ENCODE measurements at places on chromosomes 1 and 21. TPM values are rescaled to one million over a fixed set of nuclear protein-coding genes. Genes with fewer than 3 reads are reported as not detected.

GRCh38 chr1:64679177-64679576, 65.7 kb upstream of the RAVER2 start:
- no peaks in the 10 kb centered on the region for H3K27me3 ChIP-seq
- no peak for DNase-seq
- no peak overlapping the region for H3K27ac ChIP-seq
- no peaks in the 10 kb centered on the region for H3K4me1 ChIP-seq

DNA sequence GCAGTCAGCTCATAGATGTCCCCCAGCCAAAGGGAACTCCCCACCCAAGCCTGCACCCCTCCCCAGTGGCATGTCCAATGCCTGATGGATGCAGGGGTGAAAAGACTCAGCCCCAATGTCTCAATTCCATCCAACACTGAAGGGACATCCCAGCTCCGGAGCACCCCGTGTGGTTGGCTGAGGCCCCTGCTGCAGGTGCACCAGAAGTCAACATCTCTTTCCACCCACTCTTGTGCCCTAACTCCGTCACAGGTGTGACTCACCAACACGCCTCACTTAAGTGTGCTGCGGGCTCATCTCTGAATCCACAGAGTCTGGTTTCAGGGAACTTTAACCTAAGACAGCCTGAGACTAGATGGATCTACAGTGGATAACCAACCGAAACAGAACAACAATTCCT, 40.9 kb upstream of the ZBTB18 start:
- H3K27me3 ChIP-seq, result no peaks in the 10 kb centered on the region
- H3K4me3 ChIP-seq, result no peak overlapping the region
- H3K27ac ChIP-seq, result no peak overlapping the region
- H3K4me1 ChIP-seq, result no peaks in the 10 kb centered on the region

GRCh38 chr1:213345621-213346020, 294.6 kb downstream of the RPS6KC1 start:
- no peak overlapping the region for H3K27ac ChIP-seq
- peaks cover 4% of the 10 kb centered on the region for H3K4me1 ChIP-seq
- no peak for DNase-seq
- H3K4me3 ChIP-seq, result no peak overlapping the region
- no peaks in the 10 kb centered on the region for H3K36me3 ChIP-seq

GRCh38 chr21:35775778-35776544, 284.4 kb downstream of the SETD4 start:
- H3K27ac ChIP-seq, result no peak overlapping the region
- H3K27me3 ChIP-seq, result no peaks in the 10 kb centered on the region
- H3K4me1 ChIP-seq, result no peaks in the 10 kb centered on the region
- H3K4me3 ChIP-seq, result no peak overlapping the region
- no peaks in the 10 kb centered on the region for H3K36me3 ChIP-seq

DNA sequence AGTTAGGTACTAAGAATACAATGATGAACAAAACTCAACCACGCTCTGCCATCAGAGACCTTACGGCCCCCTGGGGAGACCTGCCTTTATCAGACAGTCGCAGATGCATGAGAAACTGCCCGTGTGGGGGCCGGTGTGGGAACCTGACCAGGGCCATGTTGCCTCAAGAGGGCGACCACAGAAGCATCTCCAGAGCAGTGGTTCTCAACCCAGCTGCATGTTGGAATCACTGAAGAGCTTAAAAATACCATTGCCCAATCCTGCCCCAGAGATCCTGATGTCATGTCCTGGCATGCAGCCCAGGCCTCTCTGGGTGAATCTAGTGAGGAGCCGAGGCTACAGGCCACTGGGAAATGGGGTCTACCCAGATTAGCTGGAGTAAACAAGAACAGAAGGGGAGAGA, 108.7 kb downstream of the PRDM2 start:
- no peak overlapping the region for H3K27ac ChIP-seq
- no peak overlapping the region for H3K4me3 ChIP-seq
- no peaks in the 10 kb centered on the region for H3K36me3 ChIP-seq
- no peak for DNase-seq
- H3K27me3 ChIP-seq, result no peaks in the 10 kb centered on the region
- peaks cover 3% of the 10 kb centered on the region for H3K4me1 ChIP-seq

GRCh38 chr1:162079030-162079429, 9.5 kb downstream of the NOS1AP start:
- no peak overlapping the region for H3K27ac ChIP-seq
- no peak overlapping the region for H3K4me3 ChIP-seq
- H3K4me1 ChIP-seq, result peaks cover 6% of the 10 kb centered on the region
- DNase-seq, result no peak

DNA sequence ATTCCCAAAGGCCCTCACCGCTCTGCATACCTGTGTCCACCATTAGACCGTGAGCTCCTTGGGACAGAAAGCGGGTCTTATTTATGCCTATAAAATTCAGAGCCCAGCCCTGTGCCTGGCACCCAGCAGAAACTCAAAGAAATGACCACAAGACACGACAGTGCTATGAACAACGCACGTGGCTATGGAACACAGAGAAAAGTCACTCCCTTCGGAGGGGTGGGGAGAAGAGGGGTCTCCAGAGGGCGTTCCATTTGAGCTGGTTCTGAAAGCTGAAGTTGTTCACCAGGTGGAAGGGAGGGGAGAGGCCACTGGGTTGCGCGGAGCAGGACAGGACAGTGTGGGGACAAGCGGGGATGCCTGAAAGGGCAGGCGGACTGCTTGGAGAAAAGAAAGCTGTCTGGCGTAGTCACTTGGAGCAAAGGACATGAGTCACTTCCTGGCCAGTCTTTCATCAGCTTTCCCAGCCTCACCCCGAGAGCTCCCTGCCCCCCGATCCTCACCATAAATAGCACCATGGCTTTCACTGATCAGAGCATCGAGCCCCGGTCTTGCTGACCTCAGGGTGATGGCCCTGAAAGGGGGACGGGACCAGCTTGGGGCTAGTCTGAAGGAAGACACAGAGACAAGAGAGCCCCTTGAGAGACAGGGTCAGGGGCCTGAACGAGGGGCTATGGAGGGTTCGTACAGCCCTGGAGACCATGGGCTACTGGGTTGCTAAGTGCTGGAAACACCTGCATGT, 28.5 kb downstream of the ECE1 start:
- DNase-seq, result peak; percentile 94
- peak overlapping the region; percentile 88 for H3K27ac ChIP-seq
- H3K36me3 ChIP-seq, result peaks cover 58% of the 10 kb centered on the region
- no peaks in the 10 kb centered on the region for H3K27me3 ChIP-seq
- peak overlapping the region; percentile 21 for H3K4me3 ChIP-seq

GRCh38 chr1:37999430-38000232, 5.7 kb downstream of the FHL3 start:
- no peak for DNase-seq
- peaks cover 19% of the 10 kb centered on the region for H3K36me3 ChIP-seq
- H3K27ac ChIP-seq, result peak overlapping the region; percentile 96
- no peaks in the 10 kb centered on the region for H3K27me3 ChIP-seq

The BCL2L15 gene
- 1.7 TPM for total RNA-seq

The GREM2 gene
- total RNA-seq, result 0.83 TPM

The AK4 gene
- total RNA-seq, result 46.4 TPM

The CLCA2 gene
- not detected for total RNA-seq

Measured in esophagus muscularis mucosa (tissue), 4 donors.